ENCODE measurements at places on chromosomes 7 and 10.

DNA sequence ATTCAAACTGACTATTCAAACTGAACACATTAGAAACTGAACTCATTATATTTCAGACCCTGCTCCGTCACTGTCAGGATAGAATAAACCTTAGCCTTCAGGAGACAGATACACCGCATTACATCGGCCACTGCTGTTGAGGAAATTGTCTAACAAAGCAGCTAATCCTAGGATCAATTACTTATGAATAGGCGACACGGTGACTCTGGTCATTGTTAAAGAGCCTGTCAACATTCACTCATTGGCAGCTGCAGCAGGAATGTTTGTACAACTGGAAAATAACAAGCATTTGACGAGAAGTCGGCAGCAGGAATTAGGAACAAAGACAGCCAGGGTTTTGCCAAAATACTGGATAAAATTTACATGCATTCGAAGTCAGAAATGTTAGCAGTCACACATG is 112.0 kb upstream of the MKX start:
- DNase-seq, result no peak

GRCh38 chr10:119516381-119517234 is 25.9 kb downstream of the RGS10 start:
- no peak for DNase-seq

DNA sequence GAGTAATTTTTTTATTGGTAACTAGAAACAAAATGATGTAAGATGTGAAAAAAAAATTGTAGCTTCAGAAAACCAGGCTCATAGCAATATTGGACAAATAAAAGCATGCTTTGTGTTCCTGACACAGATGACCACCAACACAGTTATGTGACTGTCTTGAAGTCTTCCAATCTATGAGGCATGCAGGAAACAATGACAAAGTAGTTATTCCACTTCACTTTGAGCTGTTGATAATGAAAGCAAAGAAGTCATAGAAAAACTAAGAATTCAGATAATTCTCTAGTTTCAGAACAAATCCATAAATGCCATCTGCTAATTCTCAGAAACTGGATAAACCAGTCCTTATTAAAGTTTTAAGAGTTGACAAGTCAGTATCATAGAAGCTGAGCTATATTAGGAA is 378.4 kb upstream of the SEMA3D start:
- no peak for DNase-seq

GRCh38 chr7:19587291-19587690 is 121.5 kb downstream of the POLR1F start:
- no peak for DNase-seq

DNA sequence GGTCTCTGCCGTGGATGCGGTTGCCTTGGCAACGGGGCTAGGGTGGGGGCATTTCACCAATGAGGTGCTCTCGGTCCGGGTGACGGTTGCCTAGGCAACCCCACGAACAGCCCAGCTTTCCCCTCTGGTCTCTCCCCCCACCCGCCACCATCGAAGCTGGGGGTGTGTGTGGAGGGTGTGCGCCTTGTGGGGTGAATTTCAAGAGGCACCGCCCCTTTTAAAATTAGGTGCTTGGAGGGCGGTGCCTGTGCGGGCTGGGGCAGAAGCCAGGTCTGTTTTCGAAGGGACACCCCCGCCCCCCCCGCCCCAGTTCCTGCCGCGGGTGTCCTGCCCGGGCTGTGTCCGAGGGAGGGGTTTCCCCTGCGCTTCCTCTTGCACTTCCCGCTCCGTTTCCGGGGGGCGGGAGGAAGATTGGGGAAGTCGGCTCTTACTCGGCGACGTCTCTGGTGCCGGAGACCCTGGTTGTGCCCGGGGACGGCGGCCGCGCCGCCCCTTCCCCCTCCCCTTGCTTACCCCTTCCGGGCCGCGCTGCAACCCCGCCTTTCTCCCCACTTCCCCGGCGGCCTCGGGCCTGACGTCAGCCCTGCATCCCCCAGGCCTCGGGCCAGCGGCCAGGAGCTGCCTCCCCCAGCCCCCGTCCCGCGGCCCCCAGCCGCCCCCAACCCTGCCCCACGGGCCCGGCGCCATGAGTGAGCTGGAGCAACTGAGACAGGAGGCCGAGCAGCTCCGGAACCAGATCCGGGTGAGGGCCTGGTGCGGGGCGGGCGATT is 2.2 kb downstream of the GNB2 start:
- peak; percentile 71 for DNase-seq

GRCh38 chr10:98045785-98046389 is 15.5 kb upstream of the CRTAC1 start:
- DNase-seq, result peak; percentile 58

- DNase-seq, result no peak
These were observed 109.8 kb upstream of the WNT16 start for GRCh38 chr7:121219026-121219425.

DNA sequence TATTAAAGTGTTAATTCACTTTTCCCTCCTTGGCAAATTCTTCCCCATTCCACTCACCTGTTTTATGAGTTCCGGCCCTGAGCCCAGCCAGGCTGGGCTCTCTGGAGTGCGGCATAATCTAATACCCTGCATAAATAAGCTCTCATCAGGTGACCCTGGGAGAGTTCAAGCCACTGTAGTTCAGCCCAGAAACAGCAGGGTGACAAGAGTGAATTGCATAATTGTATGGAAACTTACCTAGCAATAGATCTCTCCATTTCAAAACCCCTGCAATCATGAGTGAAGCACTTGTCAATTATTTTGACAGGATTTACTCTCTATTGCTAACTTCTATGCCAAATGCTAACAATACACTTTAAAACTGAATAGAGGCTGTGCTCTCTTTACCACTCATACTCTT is 94.7 kb downstream of the OSBPL3 start:
- DNase-seq, result no peak

GRCh38 chr7:44920119-44920518 is 34.8 kb upstream of the PURB start:
- DNase-seq, result no peak

Data from 8988T (cell line).